Stimulated activated CD4-positive, alpha-beta T cell treated with anti-CD3 and anti-CD28 coated beads, Interleukin-1b, Interleukin-23, amount 100 ng/mL, for 1 hour (primary cell): ENCODE measurements at places on chromosomes 2 and 18.

GRCh38 chr2:71004857-71005256, 10.2 kb upstream of the TEX261 start:
- DNase-seq, result no peak

- no peak for DNase-seq
Observed at GRCh38 chr2:38164881-38165280, 88.9 kb upstream of the CYP1B1 start.

- no peak for DNase-seq
Observed at GRCh38 chr2:82650038-82650437, 1809.0 kb downstream of the SUCLG1 start.

- no peak for DNase-seq
Observed at GRCh38 chr2:138356178-138356577, 145.4 kb upstream of the SPOPL start.

DNA sequence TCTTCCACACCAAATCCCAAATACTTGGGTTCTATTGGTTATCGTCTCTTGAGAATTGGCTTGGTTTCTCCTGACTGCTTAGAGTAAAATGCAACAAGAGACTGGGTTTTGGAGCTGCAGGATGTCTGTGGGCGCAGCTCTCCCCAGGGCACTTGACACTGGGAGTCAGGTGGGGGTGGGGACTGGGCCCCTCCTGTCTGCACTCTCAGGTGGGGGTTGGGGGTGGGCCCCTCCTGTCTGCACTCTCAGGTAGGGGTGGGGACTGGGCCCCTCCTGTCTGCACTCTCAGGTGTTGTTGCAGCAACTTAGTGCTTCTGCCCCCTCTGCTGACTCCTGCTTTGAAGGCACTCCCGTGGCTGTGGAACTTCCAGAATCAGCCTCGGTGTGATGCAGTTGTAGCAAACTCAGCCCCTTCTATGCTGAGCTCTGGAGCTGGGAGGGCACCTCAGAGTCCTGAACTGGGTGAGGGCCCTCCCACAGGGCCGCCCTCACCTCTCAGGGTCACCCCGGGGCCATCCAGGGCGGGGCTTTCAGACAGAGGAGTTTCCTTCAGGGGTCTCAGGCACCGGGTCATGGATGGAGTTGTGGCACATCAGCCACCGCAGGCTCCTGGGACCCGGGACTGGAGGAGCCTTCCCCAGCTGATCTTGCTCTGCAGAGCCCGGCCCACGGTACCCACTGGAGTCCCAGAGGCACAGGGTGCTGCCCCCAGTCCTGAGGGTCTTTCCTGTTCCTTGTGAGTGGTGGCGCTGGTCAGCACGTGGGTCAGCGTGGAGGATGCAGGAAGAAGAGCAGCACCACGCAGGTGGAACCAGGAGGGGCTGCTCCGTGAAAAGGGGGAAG, 22.9 kb upstream of the CIDEA start:
- no peak for DNase-seq

GRCh38 chr2:118974103-118974993, 32.4 kb downstream of the MARCO start:
- DNase-seq, result no peak

DNA sequence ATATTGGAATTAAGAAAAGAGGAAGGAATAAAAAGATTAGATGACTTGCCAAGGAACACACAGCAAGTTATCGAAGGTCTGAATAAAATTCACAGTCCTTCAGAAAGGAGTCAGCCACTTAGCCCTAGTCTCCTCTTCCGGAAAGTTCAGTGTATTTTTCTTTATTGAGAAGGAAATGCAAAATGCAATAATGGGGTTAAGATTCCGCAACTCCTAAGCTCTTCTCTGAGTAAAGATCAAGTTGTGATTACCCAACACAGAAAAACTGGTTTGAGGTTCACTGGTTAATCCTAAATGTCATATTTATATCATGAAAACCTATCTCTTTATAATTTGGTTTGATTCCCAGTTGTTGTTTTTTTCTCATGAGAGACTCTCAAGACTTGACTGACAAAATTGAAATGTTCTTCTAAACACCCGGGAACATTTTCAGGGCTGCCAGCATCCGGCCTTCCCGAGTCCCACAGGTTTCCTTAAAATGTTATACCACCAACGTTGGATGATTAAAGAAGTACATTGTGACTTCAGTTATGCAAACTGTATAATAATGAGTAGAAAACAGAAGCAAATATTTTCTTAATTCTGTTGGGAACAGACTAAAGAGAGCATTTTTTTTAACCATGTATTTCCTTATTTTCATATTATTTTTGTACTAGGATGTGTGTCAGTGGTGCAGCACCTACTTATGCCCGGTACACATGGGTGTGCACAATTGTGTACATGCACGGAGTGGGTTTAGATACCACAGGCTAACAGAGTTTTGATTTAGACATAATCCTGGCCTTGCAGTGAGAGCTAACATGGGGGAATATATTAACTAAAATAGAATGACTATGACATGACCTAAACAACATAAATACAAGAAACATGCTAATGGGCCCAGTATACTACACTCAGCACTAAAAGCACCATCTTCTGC, 100.2 kb downstream of the STK39 start:
- DNase-seq, result no peak

DNA sequence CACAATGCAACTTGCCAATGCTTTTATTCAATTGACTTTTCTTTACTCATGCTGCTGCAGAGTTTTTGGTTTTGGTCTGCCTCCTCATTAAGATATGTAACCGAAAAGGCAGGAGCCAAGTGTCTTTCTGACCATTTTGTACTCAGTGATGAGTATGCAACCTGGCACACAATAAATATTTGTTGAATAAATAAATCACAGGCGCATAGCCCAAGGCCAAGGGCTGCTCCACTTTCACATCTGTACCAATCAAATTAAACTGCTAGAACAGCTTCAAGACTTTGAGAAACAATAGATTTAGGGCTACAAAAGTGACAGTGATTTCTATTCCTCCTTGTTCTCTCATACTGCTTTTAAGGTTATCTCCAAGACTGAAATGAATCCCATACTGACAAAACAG, 828.2 kb downstream of the RNF144A start:
- DNase-seq, result no peak

GRCh38 chr2:211161236-211161635, 604.8 kb downstream of the CPS1 start:
- no peak for DNase-seq

GRCh38 chr2:225065882-225066281, 23.6 kb upstream of the DOCK10 start:
- DNase-seq, result no peak

GRCh38 chr18:48784656-48785055, 166.1 kb downstream of the SMAD7 start:
- no peak for DNase-seq

DNA sequence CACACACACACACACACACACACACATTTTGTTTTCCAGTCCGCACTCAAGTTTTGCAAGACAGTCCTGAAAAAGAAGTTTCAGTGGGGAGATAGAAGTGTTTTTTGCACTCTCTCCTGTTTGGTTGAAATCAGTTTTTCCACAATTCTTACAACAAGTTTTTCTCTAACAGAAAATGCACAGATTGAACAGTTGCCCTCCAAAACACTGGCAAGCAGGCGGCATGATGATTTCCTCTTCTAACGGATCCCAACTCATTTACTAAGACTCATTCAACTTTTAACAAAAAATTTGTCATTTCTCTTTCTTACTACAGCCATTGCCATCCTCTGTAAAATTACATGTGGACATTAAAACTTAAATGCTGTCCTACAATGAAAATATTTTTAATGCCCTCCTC, 117.6 kb upstream of the DTNA start:
- no peak for DNase-seq
